ENCODE measurements at places on chromosomes 4 and X.

- DNase-seq = no peak
These were observed 61.6 kb upstream of the PDGFRA start for GRCh38 chr4:54167508-54167907.

DNA sequence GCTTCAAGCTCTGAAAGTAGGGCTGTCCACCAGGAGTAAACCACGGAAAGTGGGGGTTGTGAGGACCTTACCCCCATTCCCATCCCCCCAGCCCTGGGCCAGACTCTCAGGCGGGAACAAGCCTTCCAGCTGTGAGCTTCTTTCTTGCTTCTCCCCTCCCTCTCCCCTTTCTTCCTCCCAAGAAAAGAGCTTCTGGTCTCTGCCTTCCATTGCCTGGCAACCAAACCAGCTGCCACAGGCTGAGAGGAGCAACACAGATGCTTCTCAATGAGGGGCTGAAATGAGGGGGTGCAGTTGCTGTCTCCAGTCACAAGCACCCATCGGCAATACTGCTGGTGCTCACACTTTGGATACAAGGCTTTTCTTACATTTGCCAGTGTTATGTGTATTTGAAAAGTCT, 72.5 kb downstream of the SLC16A2 start:
- DNase-seq = peak; percentile 76

DNA sequence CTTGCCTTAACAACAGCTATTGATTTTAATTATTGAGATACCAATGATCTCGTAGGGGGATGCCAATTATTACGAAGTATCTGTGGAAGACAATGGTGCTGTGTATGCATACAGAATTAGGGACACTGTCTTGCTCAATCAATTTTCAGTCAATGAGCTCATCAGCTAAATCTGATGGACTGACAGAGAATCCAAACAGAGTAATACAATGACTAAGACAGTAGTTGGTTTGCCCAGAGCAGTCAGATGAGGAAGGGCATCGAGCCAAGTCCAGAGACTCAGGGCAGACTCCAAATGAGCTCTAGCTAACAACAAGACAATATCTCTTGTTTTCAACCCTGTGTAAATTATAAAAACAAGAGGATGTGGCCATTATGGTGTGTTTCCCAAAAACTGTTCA, 14.7 kb upstream of the GSX2 start:
- DNase-seq = no peak

DNA sequence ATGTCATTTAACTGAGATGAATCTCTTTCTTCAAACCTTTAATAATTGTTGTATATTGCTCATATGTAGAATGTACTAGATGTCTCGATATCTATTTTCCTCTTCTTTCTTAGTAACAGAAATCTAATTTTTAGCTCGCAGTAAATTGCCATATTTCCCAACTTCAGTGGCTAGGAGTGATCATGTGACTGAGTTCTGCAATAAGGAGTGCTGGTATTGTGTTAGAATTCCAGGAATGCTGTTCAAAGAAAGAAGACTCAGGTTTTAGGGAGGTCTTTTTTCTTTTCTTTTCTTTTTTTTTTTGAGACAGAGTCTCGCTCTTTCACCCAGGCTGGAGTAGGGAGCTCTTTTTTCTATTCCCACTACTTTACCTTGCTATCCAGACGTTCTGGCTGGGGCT, 81.7 kb downstream of the SLC10A7 start:
- DNase-seq = no peak

- no peak for DNase-seq
These were observed 173.2 kb downstream of the BEND2 start for GRCh38 chrX:18047491-18047890.

DNA sequence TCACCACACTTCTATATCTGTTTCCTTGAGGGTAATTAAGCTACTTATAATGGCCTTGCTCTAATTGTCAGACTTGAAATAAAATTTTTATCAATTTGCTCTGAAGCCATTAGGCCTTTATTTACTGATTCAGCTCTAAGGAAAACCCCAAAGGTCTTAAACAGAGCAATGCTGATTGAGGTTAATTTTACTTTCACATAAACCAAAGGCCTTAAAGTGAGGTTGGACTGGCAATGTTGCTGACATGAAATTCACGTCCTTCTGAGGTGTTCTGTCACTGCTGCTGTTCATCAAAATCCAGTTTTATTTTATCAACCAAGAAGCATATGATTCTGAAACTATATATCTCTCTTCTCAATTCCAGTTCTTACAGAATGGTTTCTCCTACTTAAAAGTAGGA, 21.7 kb upstream of the GPRIN3 start:
- DNase-seq = no peak

GRCh38 chr4:4825431-4825830, 34.0 kb upstream of the MSX1 start:
- DNase-seq = no peak

DNA sequence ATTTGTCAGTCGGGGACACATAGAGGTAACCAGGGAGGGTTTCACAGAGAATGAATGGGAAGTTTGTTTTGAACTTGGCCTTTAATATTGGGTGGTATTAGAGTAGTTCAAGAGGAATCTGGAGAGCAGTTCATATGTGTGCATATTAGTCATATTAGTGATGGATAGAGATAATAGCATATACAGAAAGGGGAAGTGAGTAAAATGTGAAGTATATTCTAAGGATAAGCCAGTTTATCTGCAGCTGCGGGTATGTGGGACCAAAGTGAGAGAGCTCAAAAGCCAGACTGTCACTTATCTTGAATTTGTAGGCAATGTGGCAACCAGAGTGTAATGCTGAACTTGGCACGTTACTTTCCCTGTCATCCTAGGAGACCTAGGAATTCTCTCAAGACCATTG, 169.9 kb downstream of the AFF2 start:
- DNase-seq = no peak

GRCh38 chr4:121875652-121876051, 5.4 kb upstream of the BBS7 start:
- DNase-seq = no peak

GRCh38 chrX:27987862-27988646, 6.8 kb upstream of the DCAF8L1 start:
- DNase-seq = no peak

DNA sequence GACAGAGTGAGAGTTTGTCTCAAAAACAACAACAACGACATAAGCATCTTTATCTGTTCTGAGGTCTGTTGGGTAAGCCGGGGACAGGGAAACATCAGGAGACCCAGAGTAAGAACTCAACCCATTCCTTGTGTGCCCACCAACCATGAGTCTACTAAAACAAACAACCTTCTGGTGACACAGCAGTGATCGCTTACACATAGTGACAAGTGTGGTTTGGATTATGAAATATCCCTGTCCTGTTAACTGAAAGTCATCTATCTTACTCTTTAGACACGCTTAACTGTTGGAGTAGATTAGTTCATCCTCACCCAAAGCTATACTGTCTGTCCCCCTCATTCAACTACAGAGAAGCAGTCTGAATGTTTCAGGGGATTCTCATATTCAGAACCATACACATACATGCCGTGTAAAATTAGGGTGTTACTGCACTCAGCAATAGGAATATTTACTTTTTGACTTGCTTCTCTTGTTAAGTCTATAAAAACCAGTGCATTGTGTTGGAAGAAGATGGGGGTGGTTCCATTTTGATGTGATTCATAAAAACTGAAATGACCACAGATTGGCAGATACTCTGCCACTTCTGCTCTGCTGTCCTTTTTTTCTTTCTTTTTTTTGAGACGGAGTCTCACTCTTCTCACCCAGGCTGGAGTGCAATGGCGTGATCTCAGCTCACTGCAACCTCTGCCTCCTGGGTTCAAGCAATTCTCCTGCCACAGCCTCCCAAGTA, 27.4 kb downstream of the PHKA2 start:
- no peak for DNase-seq

All from NCI-H524 (cell line).